ENCODE measurements at places on chromosomes 4 and X.

GRCh38 chr4:1045193-1045594, 33.8 kb downstream of the FGFRL1 start:
- DNase-seq = no peak

- DNase-seq = no peak
Observed at GRCh38 chrX:49879656-49880277, 483 bp downstream of the USP27X start.

GRCh38 chr4:14180983-14181601, 553.6 kb upstream of the BOD1L1 start:
- DNase-seq = no peak

- DNase-seq = no peak
Observed at GRCh38 chr4:66572949-66573348, 902.7 kb upstream of the EPHA5 start.

DNA sequence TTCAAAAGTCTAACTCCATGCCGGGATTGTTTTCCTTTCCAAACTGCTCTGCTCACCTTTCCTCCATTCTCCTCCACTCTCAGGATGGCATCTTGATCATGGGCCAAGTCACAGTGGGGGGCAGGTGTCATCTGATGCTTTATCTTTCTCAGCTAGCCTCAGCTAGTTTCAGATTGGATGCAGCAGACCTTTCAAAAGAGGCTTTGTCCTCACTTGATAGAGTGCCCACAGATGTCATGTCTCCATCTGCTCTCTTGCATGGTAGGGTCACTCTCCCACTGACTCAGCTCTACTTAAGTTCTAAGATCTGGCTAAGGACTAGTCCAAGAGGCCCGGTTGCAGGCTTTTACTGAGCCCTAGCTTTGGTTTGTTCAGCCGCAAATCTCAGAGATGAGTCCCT, 341.8 kb upstream of the GALNT7 start:
- DNase-seq = no peak

DNA sequence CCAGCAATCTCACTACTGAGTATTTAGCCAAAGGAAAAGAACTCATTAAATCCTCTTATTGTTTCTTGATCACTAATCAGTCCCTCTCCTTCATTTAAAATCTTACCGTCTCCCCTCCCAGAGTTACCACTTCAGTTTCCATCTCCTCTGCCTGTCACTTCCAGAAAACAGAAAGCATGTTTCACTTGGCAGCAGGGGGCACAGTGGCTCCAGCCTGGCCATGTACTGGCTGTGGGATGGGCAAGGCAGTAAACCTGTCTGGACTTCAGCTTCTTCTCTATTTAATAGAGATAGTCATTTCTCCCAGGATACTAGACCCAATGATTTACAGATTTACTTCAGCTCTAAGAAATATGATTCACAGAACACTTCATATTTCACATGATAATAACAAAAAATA, 63.2 kb downstream of the CD40LG start:
- no peak for DNase-seq

DNA sequence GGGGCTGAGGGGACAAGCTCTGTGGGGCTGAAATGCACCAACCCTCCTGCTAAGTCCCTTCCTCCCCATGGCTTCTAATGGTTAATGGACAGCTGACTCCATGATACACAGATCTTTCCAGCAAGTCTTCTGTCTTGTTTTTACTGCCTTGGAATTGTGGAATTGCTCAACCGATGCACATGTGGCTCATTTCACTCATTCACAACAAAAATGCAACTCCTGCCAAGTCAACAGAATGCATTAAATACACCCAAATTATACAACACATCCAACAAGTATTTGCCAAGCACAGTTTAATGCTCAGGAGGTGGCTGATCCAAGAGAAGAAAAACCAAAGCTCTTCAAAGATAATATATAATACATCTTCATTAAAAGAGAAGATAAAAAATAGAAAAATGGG, 61.9 kb upstream of the PAGE4 start:
- no peak for DNase-seq

DNA sequence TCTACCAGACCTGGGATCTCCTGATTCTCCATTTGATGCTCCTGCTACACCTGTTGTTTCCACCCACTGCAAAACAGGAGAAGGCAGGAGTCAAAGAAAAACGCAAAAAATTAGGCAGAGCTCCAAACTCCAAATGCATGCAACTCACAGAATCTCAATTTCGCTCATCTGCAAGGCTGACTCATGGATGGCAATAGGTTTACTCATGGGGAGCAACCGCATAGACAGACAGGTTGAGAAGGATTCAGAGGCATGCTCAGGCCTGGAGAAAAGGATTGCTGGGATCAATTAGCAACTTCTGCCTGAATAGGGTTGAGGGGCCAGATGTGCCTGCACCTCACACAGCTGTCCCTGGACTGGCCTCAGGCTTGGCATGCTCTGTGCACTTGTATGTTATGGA, 231.0 kb downstream of the LDB2 start:
- no peak for DNase-seq

- DNase-seq = no peak
Observed at GRCh38 chrX:3609810-3610209, 103.6 kb downstream of the PRKX start.

GRCh38 chrX:43493756-43494155, 162.3 kb upstream of the MAOA start:
- DNase-seq = no peak

GRCh38 chr4:24719615-24720014, 75.8 kb upstream of the SOD3 start:
- no peak for DNase-seq

DNA sequence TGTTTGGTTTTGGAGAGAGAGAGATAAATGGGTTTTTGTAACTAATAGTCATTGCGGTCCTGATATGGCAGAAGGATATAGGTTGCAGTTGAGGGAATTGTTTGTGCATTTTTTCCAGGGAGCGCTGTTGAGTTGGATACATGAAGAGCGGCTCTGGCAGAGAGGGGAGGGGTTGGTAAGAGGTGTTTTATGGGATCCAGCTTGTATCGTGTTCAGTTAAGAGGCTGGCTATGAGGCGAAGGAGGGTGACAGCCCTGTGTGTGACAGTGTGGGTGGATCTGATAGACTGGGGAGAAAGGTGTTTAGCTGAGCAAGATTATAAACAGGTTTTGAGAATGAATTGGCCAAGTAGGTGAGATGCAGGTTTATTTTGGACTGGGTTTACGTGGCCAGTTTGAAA, 1.5 kb downstream of the SPANXN4 start:
- DNase-seq = no peak

DNA sequence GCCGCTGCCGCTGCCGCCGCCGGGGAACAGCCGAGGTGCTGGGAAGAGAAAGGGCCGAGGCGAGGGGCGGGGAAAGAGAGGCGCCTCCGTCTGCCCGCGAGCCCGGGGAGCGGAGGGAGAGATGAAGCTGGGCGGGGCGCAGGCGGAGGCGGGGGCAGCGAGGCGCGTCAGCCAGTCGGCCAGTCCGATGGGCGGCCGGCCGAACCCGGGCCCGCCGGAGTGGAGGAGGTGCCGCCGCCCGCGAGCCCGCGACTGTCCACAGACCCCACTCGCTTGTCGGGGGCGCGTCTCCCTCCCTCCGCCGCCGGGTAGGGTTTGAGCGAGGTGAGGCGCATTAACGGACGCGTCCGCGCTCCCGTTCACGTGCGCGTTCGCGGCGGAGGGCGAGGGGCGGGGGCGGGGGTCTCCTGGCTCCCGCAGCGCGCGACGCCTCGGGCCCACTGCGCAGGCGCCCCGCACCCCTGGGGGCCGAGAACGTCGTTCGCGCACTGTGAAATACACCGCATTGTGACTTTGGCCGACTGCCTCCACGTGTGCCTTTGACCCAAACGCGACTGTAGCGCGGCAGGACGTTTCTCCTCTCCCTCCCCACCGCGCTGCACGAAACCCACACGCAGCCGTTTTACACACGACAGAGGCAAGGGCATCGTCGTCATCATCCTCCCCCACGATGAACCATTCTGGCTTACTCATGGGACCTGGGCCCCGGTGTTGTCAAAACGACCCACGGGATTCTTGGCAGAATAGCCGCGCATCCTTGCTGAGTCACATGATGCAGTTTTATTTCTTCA, at the start of gene NUDT11:
NUDT11 (minus strand) TSS at position 92 of the 791 bp plus-strand sequence. CDS start 148 bp downstream, outside the sequence.
- no peak for DNase-seq

- DNase-seq = no peak
Observed at GRCh38 chrX:117987373-117987772, 129.2 kb downstream of the KLHL13 start.

GRCh38 chr4:25756503-25756902, 100.9 kb downstream of the SLC34A2 start:
- DNase-seq = no peak

DNA sequence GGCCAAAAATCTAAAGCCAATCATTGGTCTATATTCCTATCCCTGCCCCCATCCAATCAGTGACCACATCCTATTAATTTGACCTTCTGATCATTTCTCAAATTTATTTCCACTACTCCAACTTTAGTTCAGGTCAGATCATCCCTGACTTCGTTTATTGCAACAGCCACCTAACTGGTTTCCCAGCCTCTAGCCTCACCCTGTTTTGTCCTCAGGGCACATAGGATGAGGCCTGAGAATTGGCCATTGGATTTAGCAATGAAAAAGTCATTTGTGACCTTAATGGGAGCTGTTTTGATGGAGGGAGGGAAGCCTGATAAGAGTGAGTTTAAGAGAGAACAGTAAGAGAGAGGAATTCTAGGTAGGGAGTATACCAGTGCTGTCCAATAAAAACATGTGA, 155.0 kb downstream of the AMMECR1 start:
- no peak for DNase-seq

- no peak for DNase-seq
Observed at GRCh38 chr4:38193236-38193863, 233.2 kb downstream of the PTTG2 start.

- DNase-seq = no peak
Observed at GRCh38 chr4:103011378-103012025, 8.0 kb downstream of the SLC9B1 start.

GRCh38 chr4:187732524-187732923, 263.0 kb upstream of the ZFP42 start:
- no peak for DNase-seq

- DNase-seq = no peak
Observed at GRCh38 chrX:10743476-10743875, 123.1 kb upstream of the MID1 start.

DNA sequence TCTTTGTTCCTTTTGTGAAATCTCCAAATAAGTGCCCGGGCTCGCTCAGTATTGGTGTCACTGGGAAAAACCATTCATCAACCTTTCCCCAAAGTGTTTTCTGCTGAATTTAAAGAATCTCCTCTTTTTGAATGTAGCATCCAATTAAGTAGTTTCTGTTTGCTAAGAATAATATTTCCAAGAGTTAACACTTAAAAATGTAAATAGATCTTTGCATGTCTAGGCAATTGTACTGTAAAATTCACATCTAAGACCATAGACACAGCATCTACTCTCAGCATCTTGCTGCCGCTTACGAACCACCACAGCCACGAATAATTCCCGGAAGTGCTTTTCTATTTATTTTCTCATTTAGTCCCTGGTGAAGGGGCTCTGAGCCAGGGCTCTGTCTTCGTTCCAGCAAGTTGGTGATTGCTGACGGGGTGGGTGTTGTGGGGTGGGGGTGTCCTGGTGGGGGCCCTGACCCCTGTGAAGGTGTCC, 1.4 kb downstream of the NSG1 start:
- DNase-seq = no peak

- DNase-seq = no peak
Observed at GRCh38 chr4:142944565-142944964, 98.5 kb upstream of the INPP4B start.

DNA sequence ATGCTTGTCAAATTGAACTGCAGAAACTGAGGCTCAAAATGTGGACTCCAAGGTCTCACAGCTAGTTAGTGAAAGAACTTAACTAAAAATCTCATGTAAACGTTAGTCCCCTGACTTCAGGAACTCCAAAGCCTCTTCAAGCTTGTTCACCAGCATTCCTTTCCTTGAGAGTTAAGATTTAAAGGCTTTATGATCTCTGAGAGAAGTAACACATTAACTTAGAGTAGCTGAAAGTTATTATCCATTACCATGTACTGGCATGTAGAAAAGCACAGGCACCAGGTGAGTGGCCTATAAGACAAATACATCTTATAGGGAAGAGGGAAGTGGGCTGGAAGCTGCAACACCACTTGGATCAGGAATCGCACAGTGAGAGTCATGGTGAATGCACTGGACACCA, 15.3 kb downstream of the PARM1 start:
- no peak for DNase-seq

GRCh38 chr4:7978489-7978888, 38.8 kb upstream of the AFAP1 start:
- DNase-seq = no peak

DNA sequence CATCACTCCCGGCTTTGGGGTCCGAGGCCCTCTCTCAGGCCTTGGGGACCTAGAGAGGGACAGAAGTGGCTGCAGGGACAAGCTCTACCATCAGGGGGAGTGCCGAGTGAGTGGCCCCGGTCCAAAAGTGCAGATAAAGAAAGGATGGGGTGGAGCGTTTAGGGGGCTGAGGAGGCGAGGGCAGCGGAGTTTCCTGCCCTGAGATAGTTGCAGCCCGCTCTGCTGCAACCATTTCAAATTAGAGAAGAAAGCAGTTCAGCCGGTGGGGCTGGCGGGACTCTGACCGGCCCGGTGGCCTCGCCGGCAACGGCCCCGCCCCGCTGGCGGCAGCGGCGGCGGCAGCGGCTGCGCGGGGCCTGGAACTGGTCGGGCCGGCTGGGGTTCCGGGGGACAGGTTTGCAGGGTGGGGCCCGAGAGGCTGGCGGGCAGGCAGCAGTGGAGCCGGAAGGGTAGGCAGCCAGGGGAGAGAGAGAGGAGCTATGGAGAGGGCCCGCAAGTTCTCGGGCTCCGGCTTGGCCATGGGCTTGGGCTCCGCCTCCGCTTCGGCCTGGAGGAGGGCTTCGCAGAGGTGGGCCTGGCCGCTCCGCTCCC, 7.6 kb downstream of the DLG3 start:
- DNase-seq = no peak
